Ascending aorta (tissue), 2 donors: ENCODE measurements at places on chromosomes 1 and 21.

GRCh38 chr1:203041351-203041932, 15.2 kb downstream of the PPFIA4 start:
- no peak for DNase-seq

- no peak for DNase-seq
Measured at GRCh38 chr1:94559921-94560320, 18.4 kb upstream of the F3 start.

DNA sequence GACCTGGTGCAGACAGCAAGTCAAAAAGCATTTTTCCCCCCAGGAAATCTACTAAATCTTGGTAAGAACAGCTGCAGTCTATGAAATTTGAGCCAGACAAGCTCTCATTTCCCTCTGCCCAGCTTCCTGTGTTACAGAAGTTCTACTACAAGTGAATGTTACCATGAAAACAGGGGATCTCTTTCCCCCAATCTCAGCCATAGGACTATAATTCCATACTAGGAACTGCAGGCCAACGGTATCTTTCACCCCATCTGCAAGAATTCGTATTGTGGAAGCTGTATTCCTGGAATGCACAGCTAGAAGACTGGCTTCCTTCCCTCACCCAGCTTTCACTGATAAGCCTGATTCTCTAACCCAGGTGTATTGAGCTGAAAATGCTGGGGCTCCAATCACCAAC, 1655.4 kb downstream of the BRINP3 start:
- DNase-seq, result no peak

GRCh38 chr1:180201451-180202200, 28.4 kb upstream of the LHX4 start:
- DNase-seq, result no peak

- DNase-seq, result no peak
Measured at GRCh38 chr21:17082843-17083483, 429.9 kb upstream of the CXADR start.

- DNase-seq, result no peak
Measured at GRCh38 chr1:3469849-3470649, 15.6 kb downstream of the ARHGEF16 start.

DNA sequence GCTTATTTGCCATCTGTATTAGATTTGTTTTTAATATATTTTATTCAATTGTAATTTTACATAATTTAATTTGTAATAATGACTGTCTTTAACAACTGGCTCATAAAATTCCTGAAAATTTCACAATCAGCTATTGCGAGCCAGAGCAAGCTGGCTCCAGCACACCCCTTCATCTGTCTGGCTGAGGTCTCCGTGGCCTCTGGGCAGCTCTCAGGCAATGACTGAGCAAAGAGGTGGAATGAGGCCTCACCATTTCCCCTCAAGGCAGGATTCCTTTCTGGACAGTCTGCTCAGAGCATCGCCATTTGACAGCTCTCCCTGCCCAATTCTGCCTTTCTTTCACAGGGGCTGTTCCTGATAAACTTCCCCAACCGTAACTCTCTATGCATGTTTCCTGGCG, 5.8 kb upstream of the KANK4 start:
- no peak for DNase-seq

- DNase-seq, result no peak
Measured at GRCh38 chr1:184793967-184794366, 39.3 kb upstream of the EDEM3 start.

GRCh38 chr1:88134983-88135921, 548.8 kb upstream of the PKN2 start:
- DNase-seq, result no peak

GRCh38 chr1:25502957-25503356, 40.4 kb upstream of the LDLRAP1 start:
- no peak for DNase-seq

- DNase-seq, result no peak
Measured at GRCh38 chr1:160850993-160851392, 11.7 kb downstream of the CD244 start.

GRCh38 chr1:174877208-174877673, 122.5 kb upstream of the CACYBP start:
- DNase-seq, result no peak
